Effector CD4-positive, alpha-beta T cell (primary cell): ENCODE measurements at places on chromosomes 2 and 18.

GRCh38 chr2:205011031-205011430, 465.8 kb downstream of the PARD3B start:
- no peak for DNase-seq

GRCh38 chr2:225399504-225399903, at the start of gene NYAP2:
NYAP2 (plus strand) TSS chr2:225399710; CDS start chr2:225408881, 9,171 bp downstream.
- no peak for DNase-seq

DNA sequence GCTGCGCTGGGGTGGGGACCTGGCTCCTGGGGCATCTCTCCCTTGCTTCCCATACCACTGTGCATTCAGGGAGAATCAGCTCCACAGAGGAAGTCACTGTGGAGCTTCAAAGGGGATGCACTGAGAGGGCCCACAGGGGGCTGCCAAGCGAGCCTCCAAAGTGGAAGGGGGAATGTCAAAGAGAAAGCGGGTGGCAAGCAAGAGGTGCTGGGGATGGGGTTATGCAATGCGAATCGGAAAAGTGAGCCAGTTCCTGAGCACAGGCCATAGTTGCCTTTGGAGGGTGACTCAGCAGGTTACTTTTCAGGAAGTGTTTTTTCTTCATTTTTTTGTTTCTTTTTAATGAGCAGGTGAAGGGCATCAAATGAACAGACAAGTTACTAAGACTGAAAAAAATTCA, 17.6 kb downstream of the PMAIP1 start:
- DNase-seq: no peak

GRCh38 chr2:68768951-68769350, 34.3 kb downstream of the ARHGAP25 start:
- no peak for DNase-seq

DNA sequence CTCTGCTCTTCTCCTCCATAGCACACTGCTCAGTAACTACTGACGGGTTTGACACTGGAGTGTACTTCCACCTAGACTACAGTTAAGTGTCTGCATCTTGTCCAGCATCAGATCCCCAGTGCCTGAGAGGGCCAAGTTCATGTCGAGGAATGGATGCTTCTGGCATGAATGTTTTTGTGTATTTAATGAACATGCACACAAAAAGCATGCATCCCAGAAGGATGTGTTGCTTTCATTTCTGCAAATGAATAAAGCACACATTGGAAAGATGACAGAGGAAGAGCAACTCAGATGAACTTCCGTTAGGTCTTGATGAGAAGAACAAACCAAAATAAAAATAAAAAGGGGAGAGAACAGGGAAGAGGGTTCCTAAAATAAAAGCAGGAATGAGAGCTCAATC, 27.9 kb downstream of the C2orf49 start:
- no peak for DNase-seq

- DNase-seq: no peak
Observed at GRCh38 chr2:197453914-197454398, 604 bp downstream of the COQ10B start.

- no peak for DNase-seq
Observed at GRCh38 chr2:188746727-188747126, 227.4 kb upstream of the COL3A1 start.

- DNase-seq: no peak
Observed at GRCh38 chr2:16064745-16065144, 124.4 kb downstream of the MYCN start.

- DNase-seq: no peak
Observed at GRCh38 chr2:101325425-101325824, 16.9 kb upstream of the RNF149 start.

GRCh38 chr18:21575656-21576055, 24.8 kb downstream of the ESCO1 start:
- no peak for DNase-seq

DNA sequence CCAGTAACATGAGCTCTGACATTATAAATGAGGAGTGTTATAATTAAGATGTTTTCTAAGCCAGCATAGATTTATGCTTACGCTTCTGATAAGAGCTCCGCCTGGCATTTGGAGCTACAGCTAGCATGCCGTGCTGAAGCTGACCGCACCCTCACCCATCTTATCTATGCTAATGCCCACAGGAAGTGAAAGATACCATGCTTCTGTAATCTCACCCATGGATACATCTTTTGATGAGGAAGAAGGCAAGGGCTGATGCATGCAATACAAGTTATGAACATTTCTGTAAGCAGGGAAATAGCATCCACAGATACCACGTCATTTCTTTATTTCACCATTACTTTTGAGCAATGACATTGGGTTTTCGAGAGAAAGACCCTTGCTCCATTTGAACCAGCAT, 82.3 kb downstream of the ARL4C start:
- no peak for DNase-seq

DNA sequence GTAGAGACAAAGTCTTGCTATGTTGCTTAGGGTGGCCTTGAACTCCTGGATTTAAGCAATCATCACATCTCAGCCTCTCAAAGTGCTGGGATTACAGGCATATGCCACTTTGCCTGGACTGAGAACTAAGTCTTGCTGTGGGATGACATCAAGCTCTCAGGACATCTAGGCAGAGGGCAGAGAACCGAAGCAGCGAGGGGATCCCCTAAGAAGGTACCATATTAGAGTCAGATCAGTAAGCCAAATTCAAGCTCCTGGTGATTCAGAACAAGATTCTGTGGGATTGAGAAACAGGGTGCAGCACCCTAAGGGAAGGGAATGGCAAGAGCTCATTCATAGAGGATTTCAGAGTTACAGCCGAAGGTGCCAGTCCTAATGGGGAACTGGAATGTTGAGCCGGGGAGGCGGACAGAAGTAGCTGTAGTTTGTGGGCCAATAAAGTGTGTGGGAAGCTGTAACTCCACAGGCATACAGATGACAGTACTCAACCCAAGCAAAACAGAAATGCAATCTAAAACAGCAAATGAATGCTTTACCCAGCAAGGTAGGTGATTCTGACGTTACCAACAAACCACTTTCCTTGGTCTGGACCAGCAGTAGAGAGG, 30.9 kb downstream of the EPHA4 start:
- DNase-seq: no peak

GRCh38 chr2:79799729-79800128, 286.9 kb downstream of the CTNNA2 start:
- no peak for DNase-seq

DNA sequence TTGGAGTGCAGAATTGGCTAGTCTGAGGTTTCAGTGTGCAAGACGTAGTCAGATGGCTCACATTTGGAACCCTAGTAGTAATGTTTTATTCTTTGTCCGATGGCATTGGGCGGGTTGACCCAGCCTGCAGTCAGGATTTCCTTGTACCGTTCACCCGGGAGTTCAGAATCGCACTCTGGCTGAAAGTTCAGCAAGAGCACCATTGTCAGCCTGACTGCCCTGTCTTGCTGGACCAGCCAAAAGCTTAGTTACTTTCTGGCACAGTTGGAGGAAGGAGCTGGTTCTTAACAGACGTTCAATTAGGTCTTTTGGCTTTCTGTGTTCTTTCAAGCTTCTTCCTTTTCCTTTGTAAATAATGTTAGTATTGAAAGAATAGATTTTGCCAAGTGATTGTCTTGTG, 18.6 kb downstream of the RMC1 start:
- no peak for DNase-seq

- DNase-seq: peak; percentile 60
Observed at GRCh38 chr18:74597034-74597661, 522 bp upstream of the ZNF407 start.

DNA sequence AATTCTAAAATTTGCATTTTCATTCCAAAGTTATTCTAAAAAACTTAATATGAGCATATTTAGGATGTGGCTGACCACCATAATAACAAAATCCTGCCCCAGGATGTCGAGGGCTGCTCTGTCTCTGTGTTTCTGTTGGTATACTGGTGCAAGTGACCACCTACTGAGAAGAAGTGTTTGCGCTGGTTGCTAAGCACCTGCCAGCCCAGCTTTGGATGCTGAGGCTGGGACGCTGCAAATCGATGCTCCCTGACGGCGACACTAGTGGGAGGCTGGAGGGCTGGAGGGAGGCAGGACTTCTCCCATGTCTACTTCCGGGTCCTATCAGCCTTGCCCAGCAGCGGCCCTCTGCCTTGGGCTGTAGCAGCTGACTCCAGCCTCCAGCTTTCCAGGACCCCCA, 45.0 kb downstream of the LAMA1 start:
- no peak for DNase-seq

- no peak for DNase-seq
Observed at GRCh38 chr2:26847655-26848335, at the start of gene DPYSL5. DPYSL5 (plus strand) TSS chr2:26848132; CDS start chr2:26898500, 50,368 bp downstream.

- no peak for DNase-seq
Observed at GRCh38 chr2:27071990-27072830, 756 bp upstream of the OST4 start.

- DNase-seq: no peak
Observed at GRCh38 chr18:1585881-1586488, 681.3 kb downstream of the ADCYAP1 start.

DNA sequence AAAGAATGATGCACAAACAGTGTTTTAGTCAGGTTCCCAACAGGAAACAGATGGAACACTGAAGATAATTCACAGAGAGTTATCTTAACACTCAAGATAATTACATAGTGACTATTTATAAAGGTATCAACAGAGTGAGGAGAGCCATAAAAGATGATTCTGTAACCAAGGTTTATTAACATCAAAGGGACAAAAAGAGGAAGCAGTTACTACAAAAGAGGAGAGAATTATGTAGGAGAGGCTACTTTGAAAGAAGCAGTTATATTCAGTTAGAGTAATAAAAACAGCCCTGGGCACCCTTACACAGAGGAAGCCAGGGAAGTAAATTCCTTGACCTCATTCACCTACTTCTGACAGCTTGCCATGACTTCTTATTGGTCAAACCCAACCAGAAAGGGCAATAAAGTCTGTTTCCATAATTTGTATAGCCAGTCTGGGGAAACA, 326.5 kb upstream of the SLC39A10 start:
- no peak for DNase-seq

DNA sequence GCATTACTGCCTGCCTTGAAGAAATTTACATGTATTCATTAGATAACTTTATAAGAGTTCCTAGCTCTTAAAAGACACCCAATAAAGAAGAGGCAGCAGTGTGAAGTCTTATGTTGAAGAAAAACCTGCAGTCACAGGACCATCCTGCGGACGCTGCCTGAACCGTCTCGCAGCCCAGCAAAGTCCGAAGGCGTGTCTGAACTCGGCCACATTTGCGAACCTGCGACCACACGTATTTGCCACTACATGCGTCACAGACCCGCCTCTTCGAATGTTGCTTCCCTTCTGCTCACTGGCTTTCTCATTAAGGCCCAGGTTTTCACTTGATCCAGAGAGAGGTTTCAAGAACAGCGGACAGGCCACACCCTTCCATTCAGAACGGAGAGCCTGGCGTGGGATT, 41.2 kb downstream of the CNGA3 start:
- no peak for DNase-seq

DNA sequence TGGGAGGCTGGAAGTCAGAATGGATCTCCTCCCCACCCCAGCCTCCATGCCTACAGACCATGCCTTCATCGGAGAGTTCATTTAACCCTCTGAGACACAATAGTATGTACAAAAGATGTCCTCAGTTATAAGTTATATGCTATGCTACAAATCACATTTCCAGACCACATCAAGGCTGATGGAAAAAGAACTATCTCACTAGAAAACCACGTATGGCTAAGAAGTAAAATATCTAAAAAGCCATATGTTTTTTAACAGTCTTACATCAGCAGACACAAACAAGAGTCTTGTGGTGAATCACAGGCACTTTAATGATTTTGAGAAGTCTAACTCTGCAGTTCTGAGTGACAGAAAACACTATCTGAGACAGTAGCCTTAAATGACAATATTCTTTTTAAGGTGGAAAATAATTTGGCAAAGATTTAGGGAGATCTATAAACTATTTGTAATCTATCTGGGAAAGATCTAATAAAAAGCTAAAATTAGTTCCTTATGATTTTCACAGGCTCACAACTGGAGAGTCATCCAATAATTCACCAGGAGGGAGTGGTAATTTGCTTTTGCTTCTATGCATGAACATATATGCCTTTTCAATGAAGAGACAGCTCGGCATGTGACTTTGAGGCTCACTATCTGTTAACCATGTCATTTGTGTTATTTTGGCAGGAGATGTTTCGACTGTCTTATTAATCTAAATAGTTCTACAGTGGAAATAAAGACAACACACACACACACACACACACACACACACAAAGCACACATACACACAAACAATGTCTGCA, 197.5 kb downstream of the IRS1 start:
- DNase-seq: no peak

DNA sequence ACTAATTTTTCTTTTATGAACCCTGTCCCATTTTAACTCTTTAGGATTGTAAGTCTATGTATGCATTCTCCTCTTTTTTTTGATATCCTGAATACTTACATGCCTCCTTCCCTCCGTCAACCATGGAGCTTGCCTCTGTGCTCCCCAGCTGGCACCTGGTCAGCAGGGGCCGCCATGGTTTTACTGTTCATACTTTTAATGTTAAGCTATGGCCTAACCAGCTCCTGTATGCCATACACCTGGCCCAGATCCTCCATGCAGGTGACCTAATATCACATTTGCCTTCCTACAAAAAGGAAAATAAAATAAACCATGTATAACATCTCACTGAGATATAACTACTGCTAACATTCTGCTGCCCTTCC, 283.1 kb upstream of the TRIB2 start:
- no peak for DNase-seq

DNA sequence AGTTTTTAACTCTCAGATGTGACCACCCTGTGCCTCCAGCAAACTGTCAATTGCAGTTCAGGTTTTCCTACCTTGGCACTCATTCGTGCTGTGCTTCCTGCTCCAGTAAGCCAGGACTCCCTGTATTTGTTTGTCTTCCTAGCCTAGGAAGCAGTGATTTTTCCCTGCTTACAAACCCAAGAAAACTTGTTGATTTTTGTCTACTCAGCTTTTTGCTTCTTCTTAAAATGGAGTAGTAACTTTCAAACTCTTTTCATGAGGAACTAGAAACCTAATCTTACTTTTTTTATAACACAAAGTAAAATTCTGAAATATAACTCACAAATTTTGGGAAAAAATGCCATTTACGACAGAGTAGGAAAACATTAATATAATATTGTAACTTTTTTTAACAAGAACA, 150.6 kb upstream of the TMEFF2 start:
- DNase-seq: no peak

- DNase-seq: no peak
Observed at GRCh38 chr2:101515477-101515876, 40.6 kb upstream of the RFX8 start.

GRCh38 chr18:58892488-58892887, 27.8 kb downstream of the ZNF532 start:
- DNase-seq: no peak

- DNase-seq: no peak
Observed at GRCh38 chr18:39838831-39839230, 2116.2 kb upstream of the PIK3C3 start.

- no peak for DNase-seq
Observed at GRCh38 chr2:196592911-196593881, 46.3 kb upstream of the CCDC150 start.

DNA sequence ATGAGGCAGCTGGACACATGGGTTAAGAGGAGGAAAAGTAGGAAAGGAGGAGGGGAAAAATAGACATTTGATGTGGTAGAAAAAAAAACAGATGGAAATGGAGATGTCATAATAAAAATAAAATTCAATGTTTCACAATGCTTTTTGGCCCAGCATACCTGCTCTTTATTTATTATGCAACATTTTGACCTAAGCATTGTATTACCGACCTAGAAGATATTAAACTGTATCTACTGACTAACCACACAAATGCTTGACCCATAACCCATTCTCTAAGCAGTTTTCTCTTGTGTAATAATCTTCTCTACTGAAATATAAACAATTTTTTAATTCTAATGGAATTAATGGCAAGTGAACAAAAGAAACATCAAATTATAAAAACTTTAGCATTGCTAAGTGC, 362.3 kb downstream of the FBXO15 start:
- no peak for DNase-seq

- DNase-seq: no peak
Observed at GRCh38 chr2:148658807-148659722, 14.5 kb downstream of the EPC2 start.
